Chondrocyte (in vitro differentiated cells): ENCODE measurements at places on chromosomes 2 and 18. TPM values are rescaled to one million over a fixed set of nuclear protein-coding genes. Genes with fewer than 3 reads are reported as not detected.

- H3K4me3 ChIP-seq = no peak overlapping the region
- no peaks in the 10 kb centered on the region for H3K36me3 ChIP-seq
- no peaks in the 10 kb centered on the region for H3K27me3 ChIP-seq
- no peak overlapping the region for H3K27ac ChIP-seq
- no peak for DNase-seq
These were observed 268.6 kb upstream of the NCKAP5 start for GRCh38 chr2:133836691-133837345.

GRCh38 chr2:25273985-25274535 lies 67.7 kb downstream of the DNMT3A start:
- no peaks in the 10 kb centered on the region for H3K4me1 ChIP-seq
- no peak for DNase-seq
- no peaks in the 10 kb centered on the region for H3K27me3 ChIP-seq
- H3K4me3 ChIP-seq = no peak overlapping the region
- H3K27ac ChIP-seq = peak overlapping the region; percentile 32

DNA sequence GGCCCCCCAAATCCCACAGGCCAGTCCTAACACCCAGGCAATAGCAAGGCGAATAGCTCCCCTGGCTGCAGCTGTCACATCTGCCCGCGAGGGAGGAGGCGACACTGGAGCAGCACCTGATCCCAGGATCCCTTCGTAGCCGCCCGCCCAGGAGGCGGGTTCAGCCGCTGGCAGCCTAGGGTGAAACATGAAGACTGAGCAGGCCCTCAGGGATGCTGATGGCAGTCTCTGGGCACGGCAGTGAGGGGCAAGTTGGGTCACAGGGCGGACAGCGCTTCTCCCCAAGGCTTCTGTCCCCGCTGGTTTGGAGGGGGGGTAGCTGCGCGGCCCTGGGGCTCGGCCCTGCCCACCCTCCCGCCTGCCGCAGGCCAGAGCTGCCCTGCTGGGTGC lies 1.9 kb downstream of the DNMT3A start:
- DNase-seq = no peak
- no peaks in the 10 kb centered on the region for H3K27me3 ChIP-seq

FER1L5 gene
- total RNA-seq = not detected in 3 replicates

REG3G gene
- not detected in 3 replicates for total RNA-seq

- peaks cover 32% of the 10 kb centered on the region for H3K4me1 ChIP-seq
- H3K36me3 ChIP-seq = peaks cover 2% of the 10 kb centered on the region
These were observed 179.6 kb downstream of the KLHL29 start for GRCh38 chr2:23564615-23564960.

ALLC gene
- not detected in 3 replicates for total RNA-seq

DNA sequence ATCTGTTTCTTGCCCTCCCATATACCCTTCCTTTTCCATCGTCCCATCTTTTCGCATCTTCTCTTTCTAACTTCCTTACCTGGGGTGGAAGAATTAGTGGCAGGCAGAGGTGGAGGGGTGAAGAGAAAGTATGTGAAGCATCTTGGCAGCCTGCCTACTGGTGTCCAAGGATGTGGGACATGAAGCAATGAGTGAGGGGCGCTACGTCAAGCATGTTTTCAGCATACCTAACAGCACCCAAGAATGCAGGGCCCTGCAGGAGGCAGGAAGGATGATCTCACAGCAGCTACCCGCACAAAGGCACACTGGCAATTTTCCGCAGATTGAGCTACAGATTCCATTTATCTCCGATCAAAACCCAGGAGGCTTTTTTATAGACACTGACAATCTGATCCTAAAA lies 42.2 kb downstream of the METTL4 start:
- no peak overlapping the region for H3K4me3 ChIP-seq
- peaks cover 2% of the 10 kb centered on the region for H3K36me3 ChIP-seq
- DNase-seq = no peak
- peaks cover 7% of the 10 kb centered on the region for H3K4me1 ChIP-seq
- H3K27ac ChIP-seq = no peak overlapping the region

DNA sequence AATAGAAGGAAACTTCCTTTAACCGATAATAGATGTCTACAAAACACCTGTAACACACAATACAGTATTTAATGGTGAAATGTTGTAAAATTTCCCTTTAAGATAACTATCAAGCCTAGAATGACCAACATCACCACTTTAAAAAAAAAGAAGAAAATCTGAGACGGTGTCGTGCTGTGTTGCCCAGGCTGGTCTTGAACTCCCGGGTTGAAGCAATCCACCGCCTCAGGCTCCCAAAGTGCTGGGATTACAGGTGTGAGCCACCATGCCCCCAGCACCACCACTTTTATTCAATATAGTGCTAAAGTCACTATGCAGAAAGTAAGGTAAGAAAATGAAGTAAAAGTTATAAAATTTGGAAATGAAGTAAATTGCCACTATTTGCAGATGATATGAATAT lies 96.9 kb downstream of the MYOM1 start:
- H3K27me3 ChIP-seq = no peaks in the 10 kb centered on the region
- no peak overlapping the region for H3K27ac ChIP-seq
- H3K36me3 ChIP-seq = peaks cover 7% of the 10 kb centered on the region
- H3K4me1 ChIP-seq = peaks cover 4% of the 10 kb centered on the region
- no peak overlapping the region for H3K4me3 ChIP-seq

- H3K4me1 ChIP-seq = no peaks in the 10 kb centered on the region
- DNase-seq = no peak
- no peak overlapping the region for H3K4me3 ChIP-seq
- H3K27me3 ChIP-seq = peaks cover 32% of the 10 kb centered on the region
- peaks cover 1% of the 10 kb centered on the region for H3K36me3 ChIP-seq
These were observed 82.3 kb upstream of the FAM98A start for GRCh38 chr2:33681364-33681757.
